CD8-positive, alpha-beta memory T cell (primary cell): ENCODE measurements at places on chromosomes 1 and 21.

DNA sequence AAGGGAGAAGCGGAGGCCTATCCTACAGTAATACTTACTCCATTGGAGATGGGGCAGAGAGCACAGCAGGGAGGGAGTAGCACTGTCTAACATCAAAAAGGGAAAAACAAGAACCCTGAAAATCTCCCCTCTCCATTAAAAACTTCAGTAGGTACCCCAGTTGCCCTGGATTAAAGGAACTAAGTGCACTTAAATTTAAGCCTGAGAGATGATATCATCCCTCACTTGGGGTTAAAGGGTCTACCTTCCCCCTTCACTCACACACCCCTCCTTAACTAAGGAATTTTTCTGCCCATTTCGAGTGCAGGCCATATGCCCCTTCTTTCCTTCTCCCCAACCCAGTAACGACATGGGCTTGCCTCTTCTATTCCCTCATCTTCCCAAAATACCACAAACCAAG lies 3.7 kb upstream of the MTMR11 start:
- no peak for DNase-seq

DNA sequence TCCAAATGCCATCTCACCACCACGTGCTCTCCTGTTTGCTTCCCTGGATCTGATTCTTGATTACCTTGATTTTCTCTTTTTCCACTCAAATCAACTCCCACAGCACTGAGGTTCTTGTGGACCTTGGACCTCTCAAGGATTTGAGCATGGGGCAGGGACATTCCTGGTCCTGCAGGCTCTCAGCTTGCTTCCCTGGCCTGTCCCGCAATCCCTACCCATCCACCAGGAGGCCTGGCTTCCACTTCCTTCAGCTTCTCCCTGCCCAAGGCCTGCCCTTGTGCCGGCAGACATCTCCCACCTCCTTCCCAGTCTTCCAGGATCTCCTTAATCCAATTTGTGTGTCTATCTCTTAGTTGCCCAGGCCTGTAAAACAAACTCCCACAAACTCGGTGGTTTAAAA lies 21.6 kb downstream of the PLA2G2A start:
- no peak for DNase-seq

DNA sequence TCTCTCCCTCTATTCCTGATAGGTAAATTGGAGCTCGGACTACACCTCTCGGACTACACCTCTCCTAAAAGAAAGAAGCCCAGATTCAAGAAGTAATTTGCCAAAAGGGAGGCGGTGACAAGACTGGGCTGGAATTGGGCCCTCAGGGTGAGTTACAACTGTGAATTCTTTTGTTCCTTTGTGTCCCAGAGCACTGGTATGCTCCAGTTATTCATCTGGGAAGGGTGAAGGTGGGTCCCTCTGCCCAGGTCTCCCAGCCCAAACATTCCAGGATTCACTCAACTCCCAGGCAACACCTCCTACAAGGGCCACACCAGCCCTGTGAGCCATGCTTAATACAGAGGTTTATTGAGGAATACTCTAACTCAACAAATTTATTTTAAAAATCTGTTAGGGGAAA lies 69.2 kb downstream of the LMX1A start:
- DNase-seq = no peak

- DNase-seq = no peak
Observed at GRCh38 chr1:100757946-100758345, 38.4 kb downstream of the VCAM1 start.

DNA sequence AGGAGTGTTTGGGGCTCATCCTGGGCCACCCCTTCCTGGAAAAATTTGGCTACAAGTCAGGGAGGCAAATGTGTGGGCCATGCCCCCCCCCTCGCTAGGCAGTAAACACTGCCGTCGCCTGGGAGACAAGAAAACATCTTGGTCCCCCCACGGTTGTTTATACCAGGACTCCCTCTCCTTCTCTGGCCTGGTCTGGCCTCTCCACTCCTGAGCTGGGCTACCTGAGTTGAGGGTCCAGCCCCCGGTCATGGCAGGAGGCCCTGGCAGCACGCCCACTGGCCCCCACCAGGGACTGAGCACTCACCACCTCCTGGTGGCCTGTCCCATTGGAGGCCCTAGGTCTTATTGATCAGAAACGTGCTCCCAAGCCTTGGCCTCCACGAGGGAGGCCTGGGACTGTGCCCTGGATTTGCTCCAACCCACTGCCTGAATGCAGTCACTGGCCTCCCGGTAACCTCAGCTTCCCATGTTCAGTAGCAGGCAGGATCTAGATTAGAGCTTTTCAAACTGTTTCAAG lies 15.8 kb downstream of the KCNQ4 start:
- DNase-seq = no peak

DNA sequence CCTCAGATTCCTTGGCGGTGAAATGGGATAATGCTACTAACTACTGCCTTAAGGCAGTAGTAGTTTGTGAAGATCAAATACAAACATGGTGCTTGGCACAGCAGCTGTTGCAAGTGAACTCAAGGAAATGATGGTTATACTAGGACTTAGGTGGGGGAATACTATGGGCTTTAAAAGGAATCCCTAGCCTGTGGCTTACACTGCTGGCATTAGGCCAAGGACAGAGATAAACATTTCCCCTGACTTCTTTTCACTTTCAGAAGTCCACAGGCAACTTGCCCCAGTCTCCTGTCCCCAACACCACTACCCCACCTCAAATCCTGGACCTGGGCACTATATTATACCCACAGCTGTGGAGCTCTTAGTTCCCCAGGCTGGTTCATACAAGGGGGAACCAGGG lies 13.1 kb upstream of the VAMP4 start:
- no peak for DNase-seq

DNA sequence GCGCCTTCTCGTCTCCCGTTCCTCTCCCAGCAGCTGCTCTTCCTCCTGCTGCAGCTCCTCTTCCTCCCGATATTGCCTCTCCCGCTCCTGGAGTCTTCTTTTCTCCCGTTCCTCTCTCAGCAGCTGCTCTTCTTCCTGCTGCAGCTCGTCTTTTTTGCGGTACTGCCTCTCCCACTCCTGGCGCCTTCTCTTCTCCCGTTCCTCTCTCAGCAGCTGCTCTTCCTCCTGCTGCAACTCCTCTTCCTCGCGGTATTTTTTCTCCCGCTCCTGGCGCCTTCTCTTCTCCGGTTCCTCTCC lies 5.3 kb downstream of the TCHH start:
- DNase-seq = no peak

DNA sequence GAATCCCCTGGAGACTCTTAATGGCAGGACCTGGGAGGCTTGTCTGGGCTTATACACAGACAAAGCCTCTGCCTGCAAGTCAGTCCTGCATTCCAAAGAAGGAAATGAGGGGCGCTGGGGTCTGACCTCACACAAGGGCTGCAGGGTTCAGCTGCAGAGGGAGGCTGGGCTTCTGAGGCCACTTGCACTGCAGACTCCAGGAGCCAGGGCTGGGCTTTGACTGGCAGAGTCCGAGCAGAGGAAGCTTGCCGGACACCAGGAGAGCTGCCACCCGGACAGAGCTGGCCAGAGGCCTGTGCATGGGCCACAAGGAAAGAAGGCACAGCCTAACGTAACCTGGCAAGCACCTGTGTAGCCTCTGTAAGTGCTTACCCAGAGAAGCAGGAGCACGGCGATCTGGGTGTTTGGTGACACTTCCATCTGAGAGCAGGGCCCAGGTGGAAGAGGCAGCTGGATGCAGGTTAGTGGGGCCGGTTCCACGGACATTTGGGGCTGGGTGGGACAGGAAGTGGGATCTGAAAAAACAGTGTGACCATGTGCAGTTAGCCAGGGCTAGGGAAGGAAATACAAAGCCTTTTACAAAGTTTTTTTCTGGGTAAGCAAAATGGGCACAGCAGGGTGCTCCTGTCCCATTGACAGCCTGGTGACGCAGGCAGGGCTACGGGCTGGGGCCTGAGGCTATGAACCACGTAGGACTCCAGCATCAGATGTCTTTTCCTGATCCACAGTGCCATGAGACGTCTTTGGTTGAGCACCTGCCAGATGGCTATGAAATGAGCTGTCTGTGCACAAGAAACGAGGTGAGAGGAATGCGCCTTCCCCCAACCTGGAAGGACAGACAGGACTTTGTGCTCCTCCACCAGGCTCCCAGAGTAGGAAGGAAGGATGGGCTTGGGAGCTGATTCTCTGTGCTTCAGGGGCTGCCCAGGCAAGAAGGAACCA lies 37.3 kb upstream of the LBR start:
- no peak for DNase-seq

- no peak for DNase-seq
Observed at GRCh38 chr1:6981595-6981994, 196.3 kb downstream of the CAMTA1 start.

DNA sequence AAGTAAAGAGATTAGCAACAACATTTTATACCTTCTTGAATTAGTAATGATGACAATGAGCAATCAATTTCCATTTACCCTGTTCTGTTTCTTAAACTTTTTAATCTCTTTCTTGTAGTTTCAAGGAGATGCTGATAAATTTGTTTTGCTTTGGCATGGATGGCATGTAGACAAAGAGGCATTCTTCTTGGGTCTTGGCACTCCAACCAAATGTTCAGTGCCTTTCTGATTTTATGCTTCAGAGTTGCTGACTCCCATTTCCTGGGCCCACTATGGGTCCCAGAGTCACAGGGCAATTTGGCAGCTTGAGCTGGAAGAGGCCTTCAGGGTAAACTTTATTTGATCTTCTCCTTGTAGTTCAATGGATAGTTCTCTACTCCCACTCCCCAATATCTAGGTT lies 42.1 kb upstream of the OSBPL9 start:
- DNase-seq = no peak

GRCh38 chr1:162090378-162090777 lies 20.9 kb downstream of the NOS1AP start:
- no peak for DNase-seq

GRCh38 chr21:36171741-36172331 lies 15.2 kb downstream of the DOP1B start:
- DNase-seq = no peak

- DNase-seq = no peak
Observed at GRCh38 chr1:95208876-95209275, 25.1 kb upstream of the RWDD3 start.

DNA sequence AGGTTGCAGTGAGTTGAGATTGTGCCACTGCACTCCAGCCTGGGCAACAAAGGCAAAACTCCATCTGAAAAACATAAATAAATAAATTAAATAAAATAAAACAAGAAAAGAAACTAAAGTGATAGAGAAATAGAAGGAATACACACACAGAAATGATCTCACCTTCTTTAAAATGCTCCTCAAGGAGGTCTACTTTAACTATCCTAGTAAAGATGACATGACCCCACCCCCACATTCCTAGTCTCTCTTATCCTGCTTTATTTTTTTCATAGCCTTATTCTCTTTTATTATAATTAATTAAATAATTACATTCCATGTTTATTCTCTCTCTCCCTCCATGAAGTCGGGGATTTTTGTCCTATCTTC lies 18.0 kb upstream of the CR1L start:
- DNase-seq = no peak

DNA sequence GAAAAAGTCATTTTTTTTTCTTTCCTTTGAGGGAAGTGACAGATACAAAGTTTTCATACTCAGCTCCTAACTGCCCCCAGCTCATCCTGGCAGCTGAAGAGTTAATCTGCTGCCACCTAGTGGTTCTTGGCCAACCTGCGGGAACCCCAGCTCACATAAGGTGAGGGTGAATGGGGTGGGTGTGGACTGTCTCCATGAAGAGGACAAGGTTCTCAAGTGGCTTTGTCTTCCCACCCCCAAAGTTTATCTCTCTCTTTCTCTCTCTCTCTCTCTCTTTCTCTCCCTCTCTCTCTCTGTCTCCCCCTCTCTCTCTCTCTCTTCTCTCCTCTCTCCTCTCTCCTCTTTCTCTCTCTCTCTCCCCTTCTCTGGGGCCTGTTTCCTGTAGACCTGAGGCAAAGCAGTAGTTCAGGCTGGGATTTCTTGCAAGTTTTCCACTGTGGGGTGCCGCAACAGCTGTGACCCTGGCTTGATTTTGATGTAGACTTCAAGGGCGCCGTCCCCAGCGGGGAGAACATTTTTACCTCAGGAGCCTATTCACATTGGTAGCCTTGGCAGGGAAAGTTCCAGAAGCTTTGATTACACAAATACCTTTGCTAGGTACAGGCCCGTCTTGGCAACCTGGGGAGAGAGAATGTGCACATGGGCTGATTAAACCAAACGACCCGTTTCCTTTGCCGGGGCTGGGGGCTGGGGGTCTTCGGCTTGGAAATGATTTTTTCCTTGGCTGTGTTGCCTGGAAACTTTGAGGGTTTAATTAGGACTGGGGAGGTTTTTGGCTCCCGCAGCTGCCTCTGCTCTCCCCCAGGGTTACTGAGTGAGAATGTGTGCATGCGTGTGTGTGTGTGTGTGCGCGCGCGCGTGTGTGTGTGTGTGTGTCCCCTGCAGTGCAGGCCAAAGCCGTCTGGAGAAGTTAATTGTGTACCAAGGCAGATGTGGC lies 135.9 kb downstream of the TM2D1 start:
- DNase-seq = peak; percentile 30

DNA sequence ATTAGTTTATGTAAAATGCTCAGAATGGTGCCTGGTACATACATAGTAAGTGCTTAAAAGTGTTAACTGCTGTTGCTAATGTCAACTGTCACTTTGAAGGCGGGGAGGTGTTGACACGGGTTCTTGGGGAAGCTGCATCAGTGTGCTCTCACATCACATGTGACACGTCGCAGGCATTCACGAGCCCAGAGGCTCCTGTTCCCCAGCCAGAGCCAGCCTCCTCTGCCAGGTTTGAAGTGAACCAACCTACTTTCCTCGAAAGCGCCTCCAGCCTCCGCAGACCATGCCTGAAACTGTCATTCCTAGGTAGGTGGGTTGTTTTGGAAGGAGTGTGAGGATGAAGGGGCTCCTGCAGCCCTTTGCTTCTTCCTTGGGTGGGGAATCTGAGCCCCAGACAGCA lies 13.8 kb downstream of the GALNT2 start:
- no peak for DNase-seq

DNA sequence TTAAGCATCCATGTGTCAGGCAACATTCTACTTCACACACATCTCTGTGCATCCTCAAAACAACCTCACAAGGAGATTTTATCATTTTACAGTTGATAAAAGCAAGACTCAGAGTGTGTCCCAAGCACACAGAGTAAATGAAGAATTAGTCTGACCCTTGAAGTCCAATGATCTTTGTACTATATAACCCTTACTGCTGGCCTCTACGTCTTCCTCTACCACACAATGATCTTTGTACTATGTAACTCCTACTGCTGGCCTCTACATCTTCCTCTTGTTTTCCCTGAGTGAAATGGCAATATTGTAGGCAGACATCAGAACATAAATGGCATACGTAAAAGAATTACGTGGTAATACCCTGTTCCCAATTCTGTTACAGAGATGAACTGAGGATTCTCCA lies 55.3 kb downstream of the AHCTF1 start:
- DNase-seq = no peak

GRCh38 chr1:11857164-11857851 lies 1.4 kb downstream of the NPPB start:
- no peak for DNase-seq

- DNase-seq = no peak
Observed at GRCh38 chr1:109598156-109598555, 21.3 kb downstream of the GNAT2 start.
